Aorta (tissue), 5 donors: ENCODE measurements at places on chromosomes 12 and 14. TPM values are rescaled to one million over a fixed set of nuclear protein-coding genes. Genes with fewer than 3 reads are reported as not detected.

Gene C12orf60
- total RNA-seq: 1.1 TPM

Gene TAS2R42
- total RNA-seq: not detected

Gene SLC7A8
- total RNA-seq: 31.4 TPM

Gene TAS2R10
- 1.4 TPM for total RNA-seq

Gene LMNTD1
- total RNA-seq: not detected

Gene SERPINA12
- not detected for total RNA-seq

Gene RDH16
- total RNA-seq: 0.42 TPM

Gene IL31
- not detected for total RNA-seq

Gene TAS2R8
- total RNA-seq: not detected

Gene PZP
- 0.29 TPM for total RNA-seq

Gene AKAP6
- 79.3 TPM for total RNA-seq

Gene FGD4
- 40.4 TPM for total RNA-seq
